ENCODE measurements at places on chromosomes 7 and 10.

GRCh38 chr10:105758209-105758998, 1117.3 kb downstream of the SORCS3 start:
- DNase-seq: no peak

DNA sequence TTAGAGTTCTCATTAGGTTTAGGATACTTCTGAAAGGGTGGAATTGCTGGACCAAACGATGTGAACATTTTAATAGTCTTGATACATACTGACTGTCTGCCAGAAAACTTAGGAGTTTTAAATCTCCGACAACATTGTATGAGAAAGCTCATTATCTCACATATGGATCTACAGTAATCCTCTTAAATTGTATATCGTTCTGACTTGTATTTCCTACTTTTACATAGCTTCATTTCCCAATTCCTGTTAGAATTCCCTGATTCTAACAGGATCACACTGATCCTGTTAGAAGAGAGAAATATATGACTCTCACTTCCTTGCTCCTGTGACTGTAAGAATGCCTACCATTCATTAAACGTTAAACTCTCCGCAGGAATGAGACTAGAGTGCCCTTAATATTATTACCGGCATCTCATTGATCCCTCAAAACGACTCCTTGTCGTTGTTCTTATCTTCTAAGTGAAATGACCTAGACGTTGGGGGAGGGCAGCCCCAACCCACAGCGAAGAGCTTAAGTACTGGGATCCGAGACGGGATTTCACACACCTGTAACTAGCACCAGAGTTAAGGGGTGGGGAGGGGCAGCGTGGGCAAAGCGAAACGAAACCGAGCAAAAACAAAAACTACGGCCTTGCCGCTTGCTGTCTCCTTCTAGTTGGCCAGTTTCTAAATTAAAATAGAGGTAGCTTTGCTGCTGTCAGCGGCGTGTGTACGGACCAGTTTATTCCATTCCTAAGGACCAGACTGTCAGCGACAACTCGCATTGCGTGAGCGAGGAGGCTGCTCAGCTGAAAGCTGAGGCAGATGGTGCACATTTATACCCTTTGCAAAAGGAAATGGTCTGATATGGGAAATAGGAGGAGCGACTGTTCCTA, 678 bp upstream of the TMEM106B start:
- no peak for DNase-seq

DNA sequence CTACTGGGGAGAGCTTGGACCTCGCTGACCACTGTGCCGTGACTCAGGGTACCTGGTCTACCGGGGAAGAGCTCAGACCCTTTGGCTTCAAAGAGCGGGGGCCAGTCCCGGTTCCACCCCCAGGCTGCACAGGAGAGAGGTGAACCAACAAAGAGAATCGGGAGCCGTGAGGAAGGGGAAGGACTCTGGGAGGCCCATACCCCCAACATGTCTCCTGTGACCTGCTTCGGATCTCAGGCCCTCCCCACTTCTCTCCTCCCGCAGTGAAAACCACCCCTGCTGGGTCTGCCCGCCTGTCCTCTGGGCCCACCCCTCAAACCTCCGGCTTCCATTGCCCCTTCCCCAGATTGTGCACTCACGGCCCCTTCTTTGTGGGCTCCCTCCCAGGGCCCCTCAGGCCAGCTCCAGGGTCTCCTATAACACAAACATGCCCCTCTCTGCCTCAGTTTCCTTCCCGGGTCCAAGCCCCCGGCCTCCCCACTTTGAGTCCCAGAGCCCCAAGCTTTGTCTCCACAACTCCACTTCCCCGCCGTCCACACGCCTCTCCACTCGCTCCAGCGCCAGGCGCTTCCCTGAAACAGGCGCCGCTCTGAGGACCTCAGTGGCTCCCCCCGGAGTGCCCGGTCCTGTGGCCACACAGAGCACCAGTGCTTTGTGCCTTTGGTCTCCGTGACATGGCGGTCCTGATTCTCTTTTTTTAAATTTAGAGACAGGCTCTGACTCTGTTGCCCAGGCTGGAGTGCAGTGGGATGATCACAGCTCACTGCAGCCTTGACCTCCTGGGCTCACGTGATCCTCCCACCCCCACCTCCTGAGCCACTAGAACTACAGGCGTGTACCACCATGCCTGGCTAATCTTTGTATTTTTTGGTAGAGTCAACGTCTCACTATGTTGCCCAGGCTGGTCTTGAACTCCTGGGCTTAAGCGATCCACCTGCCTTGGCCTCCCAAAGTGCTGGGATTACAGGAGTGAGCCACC, 7.5 kb upstream of the INTS1 start:
- no peak for DNase-seq

DNA sequence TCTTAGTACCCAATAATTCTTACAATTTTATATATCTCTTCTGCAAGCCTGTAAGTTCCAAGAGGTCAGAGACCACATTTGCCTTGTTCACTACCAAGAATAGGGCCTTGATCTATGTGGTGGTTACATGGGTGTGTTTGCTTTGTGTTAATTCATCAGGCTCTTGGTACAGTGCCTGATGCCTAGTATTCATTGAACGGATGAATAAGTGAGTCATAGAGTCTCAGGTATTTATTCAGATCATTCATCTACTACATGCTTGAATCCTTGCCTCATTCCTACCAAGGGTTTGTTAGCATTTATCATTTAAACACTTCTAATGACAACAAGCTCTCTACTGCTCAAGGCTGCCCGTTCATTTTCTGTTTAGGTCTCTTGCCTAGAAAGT, 11.3 kb upstream of the SGPL1 start:
- DNase-seq: no peak

- no peak for DNase-seq
Observed at GRCh38 chr7:6256677-6257535, 15.5 kb downstream of the CYTH3 start.

DNA sequence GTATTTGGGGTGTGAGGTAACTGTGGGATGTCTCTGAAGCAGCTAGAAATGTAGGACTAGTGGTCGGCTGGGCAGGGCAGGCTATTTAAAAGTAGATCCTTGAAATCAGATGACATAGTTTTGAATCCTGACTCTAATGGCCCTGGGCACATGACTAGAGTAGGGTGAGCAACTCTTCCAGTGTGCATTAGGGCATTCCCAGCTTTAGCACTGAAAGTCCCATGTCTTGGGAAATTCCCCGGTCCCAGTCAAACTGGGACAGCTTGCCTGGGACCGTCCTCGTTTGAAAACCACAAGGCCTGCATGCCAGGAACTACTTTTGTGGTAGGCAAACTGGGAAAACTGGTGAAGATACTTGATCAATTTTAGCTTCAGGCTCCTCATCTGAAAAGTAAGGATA, 255.3 kb downstream of the PTEN start:
- DNase-seq: no peak

GRCh38 chr7:16940776-16941175, 59.0 kb upstream of the AGR3 start:
- DNase-seq: no peak

Data from HCT116 (cell line).